T-helper 2 cell (primary cell): ENCODE measurements at places on chromosomes 1 and 21.

DNA sequence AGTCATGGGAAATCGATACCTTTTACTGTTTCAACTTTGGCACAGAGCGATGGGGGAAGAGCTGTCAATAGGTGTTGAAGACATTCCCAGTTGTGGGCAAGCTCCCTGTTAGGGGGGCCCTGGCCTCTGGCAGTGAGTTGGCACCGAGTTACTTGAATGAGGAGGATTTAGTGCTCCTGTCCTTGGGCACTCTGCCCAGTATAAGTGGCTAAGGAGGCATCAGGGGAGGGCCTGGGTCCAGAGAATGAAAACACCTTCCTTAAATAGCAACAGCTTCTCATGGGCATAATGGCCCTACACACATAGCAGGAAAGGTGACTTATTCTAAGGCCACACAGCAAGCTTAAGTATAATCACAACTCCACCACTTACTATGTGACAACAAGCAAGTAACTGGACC is 664.4 kb downstream of the PTPRU start:
- DNase-seq, result no peak

- no peak for DNase-seq
Measured at GRCh38 chr1:9890224-9890731, 19.8 kb downstream of the CTNNBIP1 start.

DNA sequence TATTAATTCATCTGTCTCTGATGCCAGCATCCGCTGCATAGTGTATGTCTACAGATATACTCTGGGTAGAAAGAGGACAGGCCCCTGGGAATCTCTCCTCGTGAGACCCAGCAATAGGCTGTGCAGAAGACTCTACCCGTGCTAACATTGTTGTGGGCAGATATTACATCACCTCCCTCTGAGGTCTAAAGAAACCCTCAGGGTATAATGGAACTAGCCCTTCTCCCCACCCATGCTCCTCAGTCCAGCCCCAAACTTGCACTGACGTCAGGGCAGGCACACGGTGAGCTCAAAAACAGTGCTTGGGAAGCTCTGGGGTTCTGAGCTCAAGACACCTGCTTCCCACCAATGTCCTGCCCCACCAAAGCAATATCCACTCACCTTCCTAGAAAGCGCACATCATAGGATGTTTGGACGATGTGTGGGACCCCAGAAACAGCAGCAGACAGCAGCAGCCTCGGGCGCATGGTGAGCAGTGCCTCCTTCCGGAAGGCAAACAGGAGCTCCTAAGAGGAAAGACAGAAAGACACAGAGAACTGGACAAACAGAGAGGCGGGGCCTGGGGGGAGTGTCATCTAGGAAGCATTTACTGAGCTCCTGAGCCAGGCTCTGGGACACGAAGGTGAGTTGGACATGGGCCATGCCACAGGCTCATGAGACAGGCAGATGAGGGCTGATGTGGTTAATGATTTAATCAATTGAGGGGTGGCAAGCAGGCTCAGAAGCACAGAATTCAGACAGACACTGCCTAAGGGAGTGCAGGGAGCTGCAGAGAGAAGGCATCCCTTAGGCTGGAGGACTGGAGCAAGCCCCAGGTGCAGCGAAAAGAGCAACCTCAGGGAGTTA is 4.8 kb downstream of the OVGP1 start:
- DNase-seq, result no peak

GRCh38 chr1:9314111-9314510 is 21.4 kb downstream of the SPSB1 start:
- DNase-seq, result no peak

- DNase-seq, result no peak
Measured at GRCh38 chr1:10676963-10677362, 119.5 kb downstream of the CASZ1 start.
